Thymus (tissue), 14 donors: ENCODE measurements at places on chromosomes 2 and 18. TPM values are rescaled to one million over a fixed set of nuclear protein-coding genes. Genes with fewer than 3 reads are reported as not detected.

Gene HOXD3
- 0.28 TPM for total RNA-seq

Gene RAX
- under 0.01 TPM for total RNA-seq

Gene PLEK
- 41.3 TPM for total RNA-seq

Gene CCDC121
- 2.2 TPM for total RNA-seq

Gene HRH4
- 0.24 TPM for total RNA-seq

DNA sequence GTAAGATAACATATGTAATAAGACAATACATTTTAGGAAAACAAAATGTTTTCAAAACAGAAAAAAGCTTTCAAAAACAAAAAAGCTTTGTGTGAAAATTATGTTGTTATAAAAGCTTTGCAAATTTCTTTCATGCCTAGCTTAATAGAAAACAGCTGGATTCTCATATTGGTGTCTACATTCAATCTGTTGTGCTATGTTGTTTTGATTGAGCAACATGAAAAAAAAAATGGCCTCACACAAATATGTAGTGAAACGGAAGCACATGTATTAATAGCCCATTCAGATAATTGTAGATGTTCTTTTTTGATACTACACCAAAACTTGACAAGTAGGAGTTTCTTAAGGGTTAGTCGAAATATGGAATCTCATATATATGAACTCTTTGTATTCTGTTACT lies 197.5 kb downstream of the ZEB2 start:
- DNase-seq, result no peak

DNA sequence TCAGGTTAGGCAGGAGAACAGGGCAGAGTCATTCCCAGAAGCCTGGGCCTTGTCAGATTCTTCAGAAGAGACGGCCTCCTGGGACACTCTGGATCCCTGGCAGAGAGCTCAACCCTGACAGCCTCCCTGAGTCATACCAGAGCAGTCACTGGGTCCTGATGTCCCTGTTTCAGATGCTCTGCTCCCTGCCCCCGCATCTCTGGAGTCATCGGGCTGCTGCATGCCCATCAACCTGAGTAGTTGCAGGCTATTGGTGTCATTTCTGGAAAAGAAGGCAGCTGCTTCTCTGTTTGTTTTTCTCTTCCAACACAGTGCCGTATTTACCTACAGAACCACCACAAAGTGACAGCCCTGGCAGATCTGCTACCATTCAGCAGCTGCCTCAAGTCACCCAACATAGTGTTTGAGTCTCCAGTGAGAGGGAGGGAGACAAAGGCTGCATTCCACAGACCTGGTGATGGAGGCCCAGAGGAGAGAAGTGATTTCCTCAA lies 145.1 kb downstream of the B3GNT2 start:
- DNase-seq, result no peak

GRCh38 chr18:24397131-24397693 lies 412 bp downstream of the OSBPL1A start:
- peak; percentile 5 for DNase-seq

DNA sequence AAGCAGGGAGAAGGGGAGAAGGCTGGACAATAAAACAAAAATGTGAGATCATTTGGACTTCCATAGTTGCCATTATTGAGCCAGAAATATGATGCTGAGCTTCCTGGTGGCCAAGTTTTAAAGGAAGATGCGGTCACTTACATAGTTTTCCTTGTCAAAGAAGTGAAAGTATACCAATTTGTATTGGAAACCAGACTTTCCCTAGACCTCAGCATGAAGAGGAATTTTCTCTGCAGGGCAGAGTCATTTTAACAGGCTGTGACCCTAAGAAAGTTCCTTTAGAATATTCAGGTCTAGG lies 111.0 kb downstream of the GATA6 start:
- no peak for DNase-seq

GRCh38 chr2:215828528-215829184 lies 184.7 kb downstream of the MREG start:
- DNase-seq, result no peak

DNA sequence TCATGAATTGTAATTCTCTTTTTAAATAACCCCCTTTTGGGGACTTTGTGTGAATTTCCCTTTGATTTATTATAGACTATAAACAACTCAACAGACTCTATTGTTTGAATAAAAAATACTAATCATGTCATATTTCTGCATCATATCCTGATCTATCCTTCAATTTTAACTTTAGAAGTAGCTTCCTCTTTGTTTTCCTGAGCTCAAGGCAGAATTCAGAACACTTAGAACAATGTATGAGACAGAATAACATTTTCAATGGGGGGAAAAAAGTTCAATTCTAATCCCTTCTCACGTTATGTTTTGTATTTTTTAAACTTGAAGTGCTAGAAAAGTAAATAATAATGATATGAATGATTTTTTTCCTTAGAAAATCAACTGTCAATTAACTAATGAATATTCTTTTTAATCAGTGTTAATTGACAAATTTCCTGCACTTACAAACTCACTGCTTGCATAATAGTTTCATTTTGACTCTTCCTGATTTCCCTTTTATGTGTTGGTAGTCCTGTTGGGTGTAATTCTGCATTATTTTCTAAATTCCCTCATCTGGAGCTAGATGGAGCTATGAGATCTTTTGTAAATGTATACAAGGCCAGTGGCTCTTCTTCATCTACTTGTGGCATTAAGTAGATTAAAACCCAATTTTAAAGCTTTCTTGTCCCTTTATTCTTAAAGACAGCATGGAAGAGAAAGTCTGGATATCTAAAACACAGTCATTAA lies 326.1 kb downstream of the PARD3B start:
- DNase-seq, result peak; percentile 13

DNA sequence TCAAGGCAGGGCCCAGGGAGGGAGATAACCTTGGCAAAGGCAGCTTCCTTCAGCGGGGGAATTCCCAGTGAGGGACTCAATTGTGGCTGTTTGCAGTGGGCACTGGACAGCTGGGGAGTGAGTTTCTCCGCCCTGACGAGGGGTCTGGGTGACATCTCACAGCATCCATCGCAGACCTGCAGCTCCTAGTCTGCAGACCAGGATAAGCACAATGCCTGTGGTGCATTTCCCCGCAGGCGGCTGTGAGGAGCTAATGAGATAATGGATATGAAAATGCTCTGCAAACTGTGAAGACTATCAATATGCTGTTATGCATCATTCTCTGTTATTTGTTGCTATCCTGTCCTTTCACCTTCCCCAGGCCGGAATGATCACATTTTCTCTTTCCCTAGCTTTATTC lies 30.0 kb upstream of the CYP1B1 start:
- no peak for DNase-seq

DNA sequence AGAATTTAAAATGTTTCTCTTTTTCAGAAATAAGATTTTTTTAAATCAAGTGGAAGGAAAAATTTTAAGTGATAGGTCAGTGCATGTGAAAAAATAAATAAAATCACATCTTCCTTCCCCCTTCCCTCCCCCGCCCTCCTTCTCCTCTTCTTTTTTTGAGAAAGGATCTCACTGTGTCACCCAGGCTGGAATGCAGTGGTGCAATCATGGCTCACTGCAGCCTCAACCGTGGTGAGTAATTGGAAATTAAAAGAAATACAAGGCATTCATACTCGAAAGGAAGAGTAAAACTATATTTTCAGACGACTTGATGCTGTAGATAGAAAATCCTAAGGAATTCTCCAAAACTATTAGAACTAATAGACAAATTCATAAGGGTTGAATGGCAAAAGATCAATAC lies 16.9 kb upstream of the CRACDL start:
- DNase-seq, result no peak

GRCh38 chr18:43933177-43933576 lies 655.9 kb upstream of the SYT4 start:
- DNase-seq, result no peak

GRCh38 chr2:86358957-86359356 lies 21.5 kb upstream of the REEP1 start:
- DNase-seq, result no peak

DNA sequence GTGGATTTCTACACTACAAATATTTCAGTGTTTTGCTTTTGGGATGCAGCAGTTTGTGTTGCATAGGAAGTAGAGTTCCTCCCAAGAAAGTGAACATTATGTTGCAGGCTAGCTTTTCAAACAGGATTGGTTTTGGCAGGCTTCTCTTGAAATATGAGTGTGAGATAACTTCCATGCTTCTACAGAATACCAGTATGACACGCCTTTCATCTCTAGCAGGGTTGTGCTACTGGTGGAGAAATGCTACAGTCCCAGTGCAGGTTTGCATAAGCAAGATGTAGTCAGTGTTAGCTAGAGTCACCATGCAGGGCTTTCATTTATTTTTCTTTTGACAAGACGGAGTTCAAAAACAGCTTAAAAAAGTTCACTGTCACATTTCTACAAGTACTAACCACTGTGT lies 17.1 kb upstream of the CAVIN2 start:
- DNase-seq, result no peak

GRCh38 chr18:13940326-13940725 lies 25.0 kb upstream of the MC2R start:
- no peak for DNase-seq

DNA sequence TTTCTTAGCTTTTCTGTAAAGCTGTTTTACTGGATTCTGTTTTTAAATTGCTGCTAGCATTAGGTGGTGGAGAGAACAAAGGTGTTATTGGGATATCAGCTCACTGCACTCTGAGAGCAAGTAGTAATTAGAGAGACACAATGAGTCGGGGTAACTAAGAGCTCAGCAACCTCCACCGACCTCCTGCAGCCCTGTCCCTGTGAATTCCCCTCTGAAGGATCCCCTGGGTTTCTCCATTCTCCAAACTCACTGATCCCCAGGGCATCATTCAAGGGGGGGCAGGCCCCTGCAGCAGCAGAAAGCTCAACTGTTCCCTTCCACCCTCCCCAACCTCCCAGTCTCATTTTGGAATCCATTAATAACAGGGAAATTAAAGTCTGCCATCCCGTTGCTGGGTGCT lies 73.0 kb downstream of the MTCL1 start:
- DNase-seq, result no peak

- no peak for DNase-seq
These were observed 56.0 kb downstream of the ADI1 start for GRCh38 chr2:3463186-3463835.

DNA sequence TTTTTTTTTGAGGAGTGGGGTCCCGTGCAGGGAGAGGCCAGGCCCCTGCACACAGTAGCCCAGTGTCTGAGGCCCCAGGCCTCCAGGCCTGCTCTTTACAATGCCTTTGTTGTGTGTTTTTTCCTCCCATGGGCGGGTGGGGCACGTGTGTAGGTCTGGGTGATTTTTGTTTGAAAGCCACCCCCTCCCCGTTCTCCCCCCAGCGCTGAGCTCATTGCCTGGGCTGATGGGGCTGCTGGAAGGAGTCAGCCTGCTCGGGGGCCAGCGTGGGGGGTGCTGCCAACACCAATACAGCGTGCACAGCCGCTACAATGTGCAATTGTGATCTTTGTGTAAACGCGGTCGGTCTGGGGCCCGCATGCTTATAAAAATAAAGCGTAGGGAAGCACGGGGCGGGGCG lies 142.7 kb downstream of the DYSF start:
- DNase-seq, result no peak

DNA sequence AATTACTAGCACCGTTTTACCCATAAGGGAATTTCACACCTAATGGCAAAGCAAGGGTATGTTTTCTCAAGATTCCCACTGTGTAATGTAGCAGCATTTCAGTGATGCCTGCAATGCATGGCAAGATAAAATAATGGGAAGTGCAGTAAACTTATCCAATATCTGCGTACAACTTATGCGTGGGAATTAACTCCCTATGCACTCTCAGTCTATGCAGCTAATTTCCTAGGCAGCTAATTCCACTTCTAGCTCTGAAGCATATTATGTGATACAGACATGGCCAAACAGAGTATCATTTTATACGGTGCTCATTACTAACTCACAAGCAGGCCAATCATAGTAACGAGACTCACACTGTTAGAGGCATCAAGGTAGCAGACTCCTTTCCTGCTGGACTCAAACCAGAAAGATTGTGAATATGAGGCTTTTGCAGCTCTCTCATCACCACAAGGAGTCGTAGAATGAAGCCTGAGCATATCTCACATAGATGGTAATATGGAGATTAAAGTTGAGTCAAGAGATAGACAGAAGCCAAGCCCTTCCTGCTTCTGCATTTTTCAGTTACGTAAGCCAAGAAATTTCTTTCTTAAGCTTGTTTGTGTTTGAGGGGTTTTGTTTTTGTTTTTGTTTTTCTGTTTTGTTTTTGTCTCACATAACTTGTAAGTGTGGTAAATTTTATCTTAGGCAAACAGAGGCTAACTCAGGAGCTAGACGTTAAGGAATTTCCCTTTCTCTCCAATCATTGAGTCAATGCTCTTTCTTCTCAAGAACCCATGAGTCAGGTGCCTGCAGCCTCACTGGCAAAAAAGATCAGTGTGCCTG lies 34.8 kb upstream of the ITGAV start:
- DNase-seq, result no peak

GRCh38 chr18:76878426-76878825 lies 56.1 kb downstream of the ZNF236 start:
- DNase-seq, result no peak

GRCh38 chr2:104845552-104845931 lies 8.4 kb upstream of the POU3F3 start:
- no peak for DNase-seq

DNA sequence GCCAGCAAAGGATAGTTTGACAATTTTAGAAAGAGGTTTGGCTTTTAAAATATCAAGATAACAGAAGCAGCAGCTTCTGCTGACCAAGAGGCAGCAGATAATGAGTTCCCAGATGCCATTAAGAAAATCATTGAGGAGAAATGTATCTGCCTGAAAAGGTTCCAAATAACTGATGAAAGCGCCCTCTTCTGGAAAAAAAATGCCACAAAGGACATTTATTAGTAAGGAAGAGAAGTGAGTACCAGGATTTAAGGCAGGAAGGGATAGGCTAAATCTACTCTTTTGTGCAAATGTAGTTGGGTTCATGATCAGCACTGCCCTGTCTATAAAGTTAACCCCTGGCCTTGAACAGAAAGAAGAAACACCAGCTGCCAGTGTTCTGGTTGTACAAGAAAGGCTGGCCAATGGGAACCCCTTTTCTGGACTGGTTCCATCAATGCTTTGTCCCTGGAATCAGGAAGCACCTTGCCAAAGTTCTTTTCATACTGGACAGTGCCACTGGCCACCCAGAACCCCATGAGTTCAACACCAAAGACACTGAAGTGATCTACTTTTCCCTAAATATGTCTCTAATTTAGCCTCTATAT lies 40.6 kb downstream of the DHX57 start:
- no peak for DNase-seq

- DNase-seq, result peak; percentile 64
These were observed 47.0 kb upstream of the PLEKHM3 start for GRCh38 chr2:208072250-208072892.

DNA sequence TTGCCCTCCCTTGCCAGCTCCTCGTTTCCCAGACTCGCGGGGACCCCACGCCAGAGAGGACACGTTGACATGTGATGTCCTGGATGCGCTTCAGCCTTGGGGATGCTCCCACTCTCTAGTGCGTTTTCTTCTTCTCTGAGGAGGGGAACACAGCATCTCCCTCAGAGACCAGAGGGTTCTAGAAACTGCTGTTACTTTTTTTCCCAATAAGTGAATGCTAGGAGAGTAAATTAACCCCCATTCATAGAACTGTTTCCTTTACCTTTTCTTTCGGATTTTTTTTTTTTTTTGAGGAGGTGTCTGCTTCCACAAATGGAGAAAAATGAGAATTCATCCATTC lies 370 bp upstream of the EFEMP1 start:
- no peak for DNase-seq

- DNase-seq, result no peak
These were observed 5.6 kb downstream of the FBXO36 start for GRCh38 chr2:229927817-229928321.
